ENCODE measurements at places on chromosomes 7 and 10.

DNA sequence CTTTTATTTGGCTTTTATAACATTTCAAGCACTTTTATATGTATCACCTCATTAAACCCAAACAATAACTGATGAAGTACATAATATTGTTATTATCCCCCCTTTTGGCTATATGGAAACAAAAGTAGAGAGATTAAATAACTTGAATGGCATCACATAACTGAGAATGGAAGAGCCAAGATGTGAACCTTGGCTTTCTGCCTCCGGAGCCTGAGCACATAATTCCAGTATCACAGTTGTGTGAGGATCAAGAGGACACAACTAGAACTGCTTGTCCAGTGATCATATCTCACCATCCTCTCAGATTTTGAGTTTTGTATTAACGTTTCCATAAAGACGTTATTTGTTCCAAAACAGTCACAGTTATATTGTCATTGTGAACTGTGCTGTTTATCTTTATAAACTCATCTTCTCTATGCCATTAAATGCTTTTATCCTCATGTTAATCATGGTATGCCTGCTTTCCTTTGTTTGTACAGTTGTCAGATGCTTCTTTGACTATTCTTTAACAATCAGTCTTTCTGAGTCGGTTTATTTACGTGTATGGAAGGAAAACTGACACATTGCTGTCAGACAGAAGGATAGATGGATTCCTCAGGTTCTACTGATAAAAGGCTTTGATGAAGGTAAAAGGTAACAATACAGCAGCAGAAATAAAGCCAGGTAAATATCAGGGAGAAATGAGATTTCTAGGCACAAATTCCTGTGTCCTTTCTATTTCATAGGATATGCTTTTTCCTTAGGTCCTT lies 92.0 kb upstream of the FAM13C start:
- no peak for DNase-seq

DNA sequence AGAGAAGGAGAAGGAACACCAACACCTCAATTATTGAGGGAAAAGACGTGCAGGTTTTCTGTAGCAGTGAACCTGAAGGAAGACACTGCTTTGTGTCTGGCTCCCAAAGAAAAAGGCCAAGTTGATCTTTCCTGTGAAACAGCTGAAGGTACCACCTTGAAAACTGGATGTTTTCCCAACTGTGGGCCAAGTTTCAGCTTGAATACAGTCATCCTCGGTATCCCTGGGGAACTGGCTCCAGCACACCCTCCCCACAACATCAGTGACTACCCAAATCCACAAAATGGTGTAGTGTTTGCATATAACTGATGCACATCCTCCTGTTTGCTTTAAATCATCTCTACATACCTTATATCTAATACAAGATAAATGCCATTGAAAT lies 297.0 kb upstream of the PITRM1 start:
- no peak for DNase-seq

- DNase-seq = no peak
These were observed 286.3 kb upstream of the ZMIZ1 start for GRCh38 chr10:78782441-78782840.

- DNase-seq = peak; percentile 56
These were observed 427.6 kb downstream of the PHTF2 start for GRCh38 chr7:78226059-78226719.

GRCh38 chr7:155352076-155352752 lies 54.5 kb downstream of the INSIG1 start:
- no peak for DNase-seq

- DNase-seq = no peak
These were observed 177.6 kb downstream of the PTPN20 start for GRCh38 chr10:47088656-47089354.

DNA sequence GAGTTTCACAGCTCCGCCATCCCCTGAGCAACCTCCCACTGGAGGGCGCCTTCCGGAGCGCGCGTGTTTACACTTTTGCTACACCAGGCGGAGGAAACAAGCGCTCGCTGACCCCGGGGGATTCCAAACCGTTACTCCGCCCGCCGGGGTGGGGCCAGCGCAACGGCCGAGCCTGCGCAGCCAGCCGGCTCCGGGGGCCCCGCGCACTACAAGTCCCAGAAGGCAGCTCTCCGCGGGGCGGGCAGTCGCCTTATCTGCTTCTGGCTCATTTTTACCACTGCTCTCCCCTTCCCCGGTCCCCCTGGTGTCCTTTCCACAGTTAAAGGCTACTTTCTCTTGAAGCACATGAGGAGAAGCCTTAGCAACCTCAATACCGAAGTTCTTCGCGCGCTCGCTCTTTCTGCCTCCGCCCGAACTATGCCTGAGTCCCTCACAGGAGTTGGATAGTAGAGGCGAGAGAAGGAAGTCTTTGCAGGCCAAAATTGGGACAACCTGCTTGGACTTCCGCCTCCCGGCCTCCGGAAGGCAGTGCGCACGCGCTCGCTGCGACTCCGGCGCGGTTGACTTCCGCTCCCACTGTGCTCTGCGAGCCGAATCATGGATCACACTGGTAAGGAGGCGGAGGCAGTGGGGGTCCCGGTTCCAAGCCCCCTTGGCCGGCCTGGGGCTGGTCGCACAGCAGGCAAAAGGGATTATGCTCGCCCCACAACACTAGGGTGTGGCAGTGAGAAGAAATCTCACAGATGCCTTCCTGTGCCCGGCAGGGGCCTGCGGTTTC lies at the start of gene CBLL1:
Gene CBLL1 (plus strand): TSS at position 576 of the 778 bp plus-strand sequence. CDS start 22 bp downstream, at position 598.
- DNase-seq = peak; percentile 99

- DNase-seq = no peak
These were observed 23.8 kb upstream of the FBXW4 start for GRCh38 chr10:101718690-101719275.

DNA sequence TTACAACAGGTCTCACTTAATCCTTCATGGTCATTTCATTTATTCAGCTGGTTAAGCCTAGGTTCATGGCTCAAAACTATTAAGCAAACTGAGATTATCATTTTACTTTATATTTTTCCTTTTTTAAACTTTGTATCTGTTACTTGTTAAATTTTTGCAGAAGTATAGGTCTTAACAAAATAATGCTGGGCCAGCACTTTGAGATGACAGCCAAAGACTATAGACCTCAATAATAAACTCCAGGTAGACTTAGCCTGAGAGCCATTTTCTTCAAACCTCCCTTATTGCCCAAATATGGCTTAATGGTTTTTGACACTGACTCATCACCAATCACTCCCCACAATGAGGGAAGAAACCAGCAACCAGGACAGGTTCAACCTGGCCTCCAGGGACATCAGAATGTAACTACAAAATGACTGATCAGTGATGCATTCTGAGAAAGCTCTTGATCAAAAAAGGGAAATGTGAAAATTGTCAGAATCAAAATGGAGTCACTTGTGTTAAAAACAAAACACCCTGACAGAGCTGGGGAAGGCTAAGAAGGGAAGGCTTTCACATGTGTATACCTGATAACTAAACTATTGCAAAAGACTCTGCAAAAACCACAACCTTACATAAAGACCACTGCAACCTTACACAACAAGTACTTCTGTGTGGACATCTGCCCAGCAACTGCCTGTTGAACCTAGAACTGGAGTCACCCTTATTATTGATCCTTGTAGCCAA lies 2.1 kb upstream of the CCDC126 start:
- DNase-seq = no peak

DNA sequence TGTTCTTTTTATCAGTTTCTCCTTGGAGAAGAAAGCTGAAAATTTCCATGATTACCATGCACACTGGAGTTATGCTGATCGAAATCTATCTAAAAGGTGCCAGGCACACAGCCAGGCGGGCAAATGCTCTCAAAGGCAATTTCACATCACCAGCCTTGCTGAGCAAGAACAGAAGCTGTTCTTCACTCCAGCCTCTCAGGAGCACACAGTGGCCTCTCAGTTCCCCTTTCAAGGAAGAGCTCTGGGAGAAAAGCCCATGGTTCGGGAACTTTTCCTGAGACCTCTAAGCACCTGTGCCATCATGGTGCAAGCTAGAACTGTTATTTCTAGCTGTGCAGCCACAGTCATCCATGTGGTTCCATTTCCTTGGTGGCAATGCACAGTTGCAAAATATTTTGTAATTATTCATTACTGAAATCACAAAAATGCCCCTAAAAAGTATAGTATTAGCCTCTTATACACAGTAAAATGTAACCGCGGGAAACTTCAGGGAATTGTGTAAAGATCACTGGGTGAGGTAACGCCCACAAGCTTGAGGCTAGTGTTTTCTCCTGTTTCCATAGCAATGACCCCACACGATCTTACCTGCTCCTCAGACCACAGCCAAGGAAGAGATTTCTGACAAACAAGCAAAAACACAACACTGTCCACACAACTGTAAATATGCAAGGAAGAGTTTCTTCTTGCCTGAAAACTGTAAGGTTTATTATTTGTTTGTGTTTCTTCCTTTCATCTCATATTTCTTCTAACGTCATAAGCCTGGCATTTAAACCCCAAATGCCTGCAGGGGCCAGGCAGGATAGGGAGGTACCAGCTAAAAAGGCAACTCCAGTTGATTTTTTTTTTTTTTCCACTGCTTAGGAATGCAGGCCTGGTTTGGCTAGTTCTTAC lies 121.2 kb downstream of the FAM107B start:
- peak; percentile 52 for DNase-seq

- no peak for DNase-seq
These were observed 8.3 kb upstream of the SLC25A13 start for GRCh38 chr7:96330193-96330592.

DNA sequence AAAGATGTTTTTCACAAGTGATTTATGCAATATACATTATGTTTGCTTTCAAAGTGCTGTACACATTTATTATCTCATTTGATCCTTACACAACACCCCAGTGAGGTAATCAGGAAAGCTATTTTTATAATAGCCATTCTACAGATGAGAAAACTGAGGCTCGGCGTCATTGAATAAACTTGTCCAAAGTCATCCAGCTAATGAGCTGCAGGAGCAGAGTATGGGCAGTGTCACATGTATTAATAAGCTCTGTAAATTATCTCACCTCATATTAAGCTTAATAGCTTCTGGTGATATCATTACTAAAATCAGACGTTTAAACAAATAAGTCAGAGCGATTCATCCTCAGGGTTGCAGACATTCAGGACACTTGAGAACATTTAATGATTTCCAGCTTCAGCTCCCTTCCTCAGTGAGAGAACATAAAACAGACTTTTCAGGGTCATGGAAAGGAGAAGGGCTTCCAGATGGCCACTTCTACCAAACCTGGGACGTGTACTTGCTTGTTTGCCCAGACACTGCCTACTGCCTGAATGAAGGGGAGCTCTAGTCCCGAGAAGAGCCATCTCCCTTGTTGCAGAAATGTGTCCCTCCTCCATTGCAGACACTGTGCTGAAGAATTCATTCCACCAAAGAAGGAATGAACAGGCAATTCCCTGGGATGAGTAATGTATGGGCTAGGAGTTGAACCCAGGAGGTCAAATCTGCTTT lies 20.5 kb upstream of the FZD1 start:
- no peak for DNase-seq

GRCh38 chr7:140653319-140654108 lies 12.9 kb upstream of the DENND2A start:
- DNase-seq = no peak

DNA sequence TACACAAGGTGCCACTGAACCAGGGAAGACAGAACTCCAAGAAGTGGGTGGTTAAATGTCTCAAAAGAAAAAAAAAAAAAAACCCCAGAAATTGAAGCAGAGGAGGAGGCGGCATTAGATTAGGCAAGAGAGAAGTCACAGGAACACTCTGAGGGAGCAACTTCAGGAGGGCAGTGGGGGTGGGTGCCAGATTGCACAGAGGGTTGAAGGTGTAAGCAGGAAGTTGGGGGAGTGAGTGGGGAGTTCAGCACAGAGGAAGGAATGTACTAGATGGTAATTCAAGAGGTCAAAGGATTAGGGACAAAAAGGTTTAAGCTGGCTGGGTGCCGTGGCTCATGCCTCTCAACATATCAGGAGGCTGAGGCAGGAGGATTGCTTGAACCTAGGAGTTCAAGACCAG lies 110.0 kb upstream of the PDLIM1 start:
- no peak for DNase-seq

GRCh38 chr10:43336641-43337318 lies 34.7 kb upstream of the FXYD4 start:
- no peak for DNase-seq

GRCh38 chr10:108749042-108749441 lies 1174.3 kb downstream of the XPNPEP1 start:
- DNase-seq = no peak

DNA sequence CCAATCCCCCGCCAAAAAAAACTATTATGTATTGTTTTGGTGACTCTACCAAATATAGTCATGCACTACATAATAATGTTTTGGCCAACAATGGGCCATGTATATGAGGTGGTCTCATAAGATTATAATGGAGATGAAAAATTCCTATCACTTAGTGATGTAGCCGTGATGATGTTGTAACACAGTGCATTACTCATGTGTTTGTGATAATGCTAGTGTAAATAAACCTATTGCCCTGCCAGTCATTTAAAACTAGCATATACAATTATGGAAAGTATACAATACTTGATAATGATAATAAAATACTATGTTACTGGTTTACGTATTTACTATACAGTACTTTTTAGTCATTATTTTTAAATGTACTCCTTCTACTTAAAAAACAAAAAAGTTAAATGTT lies 101.5 kb downstream of the SLC25A40 start:
- DNase-seq = no peak

- DNase-seq = no peak
These were observed 412.9 kb upstream of the NFE2L3 start for GRCh38 chr7:25739143-25739542.

- DNase-seq = no peak
These were observed 54.8 kb downstream of the DGKI start for GRCh38 chr7:137791930-137792329.

DNA sequence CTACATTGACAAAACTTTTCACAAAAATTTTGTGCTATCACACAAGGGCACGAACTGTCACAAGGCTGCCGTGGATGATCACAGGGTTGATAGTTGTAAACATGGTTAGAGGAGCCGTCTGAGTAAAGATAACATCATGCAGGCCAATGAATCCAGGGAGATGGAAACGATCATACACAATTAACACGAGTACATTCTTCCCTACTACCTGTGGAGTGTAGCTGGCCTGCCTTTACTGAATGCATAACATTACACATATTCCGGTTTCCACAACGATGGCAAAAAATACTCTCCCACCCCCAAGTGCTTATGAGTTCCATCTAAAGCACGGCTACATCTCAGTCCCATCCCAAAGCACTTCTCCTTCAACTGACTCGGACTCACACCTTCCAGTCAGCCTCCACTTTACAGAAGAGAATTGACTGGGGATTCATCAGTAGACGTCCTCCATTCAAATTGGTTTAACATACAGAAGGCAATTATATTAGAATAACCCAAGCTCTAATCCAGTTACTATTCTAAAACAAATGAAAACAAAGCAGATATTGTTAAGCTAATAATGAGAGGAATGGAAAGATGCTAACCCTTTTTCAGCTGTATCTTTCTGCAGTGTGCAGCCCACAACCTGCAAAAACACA lies 69.0 kb downstream of the EZH2 start:
- DNase-seq = no peak

- DNase-seq = peak; percentile 89
These were observed 11.5 kb downstream of the TMEM176B start for GRCh38 chr7:150788474-150789269.

DNA sequence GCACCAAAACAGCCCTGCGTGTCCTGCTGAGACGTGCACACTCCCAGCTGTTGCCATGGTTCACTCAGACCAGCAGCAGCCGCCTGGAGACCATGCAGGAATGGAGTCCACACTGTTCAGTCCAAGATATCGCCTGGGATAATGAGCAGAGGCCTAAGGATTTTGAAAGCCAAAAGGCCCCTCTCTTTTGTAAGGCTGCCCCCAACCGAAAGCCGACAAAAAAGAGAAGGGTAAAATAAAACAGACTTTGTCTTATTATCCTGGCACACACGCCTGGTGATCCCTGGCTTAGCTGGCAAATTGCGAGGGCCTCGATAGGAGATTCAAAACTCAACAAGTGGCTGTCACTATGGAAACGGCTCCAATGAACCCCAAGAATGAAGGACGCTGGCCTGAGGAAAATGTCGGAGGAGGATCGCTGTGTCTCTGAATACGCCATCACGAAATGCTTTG lies 263.6 kb downstream of the SKIDA1 start:
- DNase-seq = no peak

All from right cardiac atrium (tissue), 5 donors.